ENCODE measurements at places on chromosomes 7 and 10.

- no peak for DNase-seq
Measured at GRCh38 chr10:77886795-77887355, 39.7 kb downstream of the DLG5 start.

GRCh38 chr10:93376372-93377293, 105.5 kb downstream of the MYOF start:
- peak; percentile 80 for DNase-seq

GRCh38 chr10:129049501-129049900, 417.5 kb upstream of the MGMT start:
- no peak for DNase-seq

DNA sequence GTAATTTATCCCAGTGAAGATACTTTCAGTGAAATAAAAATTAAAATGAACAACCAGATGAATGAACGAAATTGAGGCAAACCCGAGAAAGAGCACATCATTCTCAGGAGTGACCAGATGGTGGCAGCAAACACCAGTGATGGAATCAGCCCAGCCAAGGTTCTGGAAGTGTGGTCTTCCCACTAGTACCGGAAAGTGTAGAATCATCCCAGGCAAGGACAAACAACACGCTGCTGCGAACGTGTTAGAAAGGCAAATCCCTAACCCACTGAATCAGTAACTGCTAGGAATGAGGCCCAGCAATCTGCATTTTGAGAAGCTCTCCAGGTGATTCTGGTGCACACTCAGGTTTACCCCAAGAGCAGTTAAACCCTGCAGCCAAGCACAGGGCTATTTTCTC, 15.5 kb upstream of the SLC18A3 start:
- peak; percentile 37 for DNase-seq

- no peak for DNase-seq
Measured at GRCh38 chr7:102918845-102919244, 6.0 kb downstream of the LRRC17 start.

DNA sequence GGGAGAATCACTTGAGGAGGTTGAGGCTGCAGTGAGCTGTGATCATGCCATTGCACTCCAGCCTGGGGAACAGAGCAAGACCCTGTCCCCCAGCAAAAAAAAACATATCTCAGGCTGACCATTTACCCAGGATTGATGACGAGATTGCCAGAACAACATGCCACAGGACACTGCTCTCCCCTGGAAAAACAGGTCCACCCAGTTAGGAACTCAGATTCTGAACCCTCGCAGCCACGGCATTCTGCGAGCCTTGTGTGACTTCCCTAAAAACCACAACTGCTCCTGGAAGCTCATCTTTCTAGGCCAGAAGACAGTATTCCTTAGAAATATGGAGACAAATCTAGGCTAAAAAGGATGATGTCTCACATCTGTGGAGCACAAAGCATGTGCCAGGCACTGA, 42.1 kb upstream of the SH2B2 start:
- no peak for DNase-seq

DNA sequence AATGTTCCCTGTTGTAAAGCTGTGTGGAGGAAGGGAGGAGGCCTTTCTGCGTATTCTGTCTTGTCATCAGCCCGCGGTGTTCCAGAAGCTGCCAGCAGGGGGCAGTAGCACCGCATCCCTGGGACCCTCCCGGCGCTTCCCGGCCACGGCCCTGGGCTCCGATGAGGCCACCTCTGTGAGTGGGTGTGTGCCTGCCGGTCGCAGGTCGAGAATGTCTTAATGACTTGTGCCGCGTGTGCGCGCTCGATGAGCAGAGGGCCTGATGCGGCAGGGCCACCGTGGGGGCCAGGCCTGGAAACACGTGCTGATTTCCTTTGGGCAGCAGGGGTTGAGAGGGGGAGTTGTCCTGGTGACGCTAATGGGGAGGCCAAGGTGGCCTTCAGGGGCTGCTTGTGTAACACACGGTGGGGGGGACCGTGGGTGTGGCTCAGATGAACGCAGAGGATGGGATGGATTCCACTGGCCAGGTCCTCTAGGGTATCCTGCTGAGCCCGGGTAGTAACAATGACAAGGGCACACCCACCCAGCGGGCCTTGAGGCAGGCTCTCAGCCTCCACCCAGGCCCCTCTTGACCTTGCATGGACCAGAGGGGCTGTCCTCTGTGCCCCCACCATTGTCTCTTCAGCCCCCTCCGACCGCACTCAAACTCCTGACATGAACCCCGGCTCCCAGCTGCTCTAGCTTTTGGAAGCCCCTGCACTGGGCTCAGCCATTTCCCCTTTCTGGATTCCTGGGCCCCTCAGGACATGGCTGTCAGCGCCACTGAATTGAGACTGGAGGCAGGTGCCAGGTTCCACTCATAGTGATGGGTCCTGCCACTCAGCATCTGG, 135.9 kb upstream of the PODXL start:
- peak; percentile 23 for DNase-seq
